ENCODE measurements at places on chromosomes 5 and 9. TPM values are rescaled to one million over a fixed set of nuclear protein-coding genes. Genes with fewer than 3 reads are reported as not detected.

Gene SLC22A4
- 3.1 TPM for polyA plus RNA-seq

Gene HTR1A
- polyA plus RNA-seq: 0.05 TPM

Gene CCDC152
- polyA plus RNA-seq: 28.4 TPM

Gene PCDHGB3
- polyA plus RNA-seq: 2.5 TPM

Gene IL9
- not detected for polyA plus RNA-seq

Gene APBA1
- 11.2 TPM for polyA plus RNA-seq

Gene SLC27A4
- 12.0 TPM for polyA plus RNA-seq

Gene SH3GLB2
- polyA plus RNA-seq: 67.8 TPM

Gene TAF11L5
- polyA plus RNA-seq: not detected

Gene GRXCR2
- not detected for polyA plus RNA-seq

Gene WHRN
- 15.1 TPM for polyA plus RNA-seq

Gene GPR151
- not detected for polyA plus RNA-seq

Gene ATP6V0E1
- polyA plus RNA-seq: 154 TPM

Gene AJM1
- polyA plus RNA-seq: 1.9 TPM

Gene SLC4A9
- 0.26 TPM for polyA plus RNA-seq

Gene NIPAL4
- 0.14 TPM for polyA plus RNA-seq

Gene DCP2
- polyA plus RNA-seq: 32.2 TPM

Gene PCDHGA10
- polyA plus RNA-seq: 4.7 TPM

Gene TNFAIP8
- polyA plus RNA-seq: 32.9 TPM

Gene GAS1
- 24.5 TPM for polyA plus RNA-seq

All from right lung (tissue), 10 donors.